ENCODE measurements at places on chromosomes 7 and 10. TPM values are rescaled to one million over a fixed set of nuclear protein-coding genes. Genes with fewer than 3 reads are reported as not detected.

Gene TFEC
- total RNA-seq, result 0.06 TPM

Gene HOGA1
- total RNA-seq, result 1.2 TPM

Gene AOAH
- total RNA-seq, result 5.9 TPM

Gene RAMP3
- not detected for total RNA-seq

Gene AKR1D1
- 0.28 TPM for total RNA-seq

Data from neural progenitor cell (in vitro differentiated cells).